ENCODE measurements at places on chromosomes 7 and 10. TPM values are rescaled to one million over a fixed set of nuclear protein-coding genes. Genes with fewer than 3 reads are reported as not detected.

TRIM8 gene
- total RNA-seq, result 138 TPM

EPHA1 gene
- not detected for total RNA-seq

TAS2R5 gene
- total RNA-seq, result 1.6 TPM

TLX1 gene
- total RNA-seq, result not detected

AMPH gene
- 0.13 TPM for total RNA-seq

WEE2 gene
- not detected for total RNA-seq

SSC4D gene
- 0.65 TPM for total RNA-seq

ZNF365 gene
- total RNA-seq, result 6.0 TPM

PDZD7 gene
- 5.5 TPM for total RNA-seq

GTF2IRD1 gene
- total RNA-seq, result 18.9 TPM

ADCYAP1R1 gene
- total RNA-seq, result not detected

CNTNAP2 gene
- under 0.01 TPM for total RNA-seq

OPALIN gene
- not detected for total RNA-seq

MEOX2 gene
- total RNA-seq, result 28.3 TPM

C10orf71 gene
- total RNA-seq, result not detected

PNLIP gene
- not detected for total RNA-seq

CRYGN gene
- not detected for total RNA-seq

IKZF1 gene
- total RNA-seq, result not detected
